AG08395 (cell line): ENCODE measurements at places on chromosomes 7 and 10.

DNA sequence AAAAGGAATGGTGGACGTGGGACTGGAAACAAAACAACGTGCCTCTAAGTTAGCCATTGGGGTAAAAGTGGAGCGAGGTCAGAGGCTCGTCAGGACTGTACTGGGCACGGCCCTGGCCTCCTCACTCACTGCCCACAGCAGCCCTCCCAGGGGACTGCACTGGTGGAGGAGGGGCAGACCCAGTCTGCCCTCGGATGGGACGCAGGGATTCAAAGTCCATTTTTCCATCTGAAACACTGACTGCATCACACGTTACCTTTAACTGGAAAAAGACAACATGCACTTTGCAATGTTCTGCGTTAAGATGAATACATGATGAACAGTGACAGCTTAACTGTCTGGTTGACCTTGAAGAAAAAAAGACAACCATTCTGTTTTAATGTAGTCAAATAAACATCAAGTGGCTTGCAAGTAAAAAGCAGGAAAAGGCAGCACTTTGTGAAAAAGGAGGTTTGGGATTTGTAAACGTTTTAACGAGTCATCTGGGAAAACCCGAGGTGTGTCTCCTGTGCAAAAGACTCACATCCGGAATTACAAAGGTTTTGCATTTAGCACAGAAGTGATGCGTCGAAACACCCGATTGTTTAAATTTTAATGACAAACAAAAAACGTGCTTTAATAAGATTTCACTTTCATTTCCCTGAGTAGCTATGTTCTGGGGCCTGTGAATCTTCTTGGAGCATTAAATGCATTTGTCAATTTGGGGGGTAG, 18.8 kb downstream of the KLF6 start:
- DNase-seq = no peak

DNA sequence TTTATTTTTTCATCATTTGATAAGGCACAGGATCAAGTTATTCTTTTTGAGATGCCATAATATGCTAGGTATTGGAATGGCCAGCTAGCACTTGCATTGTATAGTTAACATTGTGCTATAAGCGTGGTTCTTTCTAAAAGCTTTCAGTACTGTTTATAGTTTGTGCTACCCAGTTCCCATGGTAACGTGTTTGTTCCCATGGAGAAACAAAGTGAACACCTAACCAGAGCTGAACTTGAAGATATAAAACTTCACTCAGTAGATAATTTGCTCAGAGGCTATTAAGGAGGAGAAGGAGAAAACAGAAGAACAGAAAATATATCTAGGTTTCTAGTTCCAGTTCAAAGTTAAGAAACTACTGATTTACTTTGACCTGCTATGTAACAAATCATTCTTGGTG, 23.6 kb upstream of the ITGB8 start:
- DNase-seq = no peak

GRCh38 chr7:158469396-158470051, 118.1 kb downstream of the PTPRN2 start:
- no peak for DNase-seq

- no peak for DNase-seq
Measured at GRCh38 chr7:148022832-148023231, 567.7 kb upstream of the C7orf33 start.

- no peak for DNase-seq
Measured at GRCh38 chr7:151003572-151003971, 12.8 kb downstream of the NOS3 start.
